ENCODE measurements at places on chromosomes 2 and 18. TPM values are rescaled to one million over a fixed set of nuclear protein-coding genes. Genes with fewer than 3 reads are reported as not detected.
A peak's percentile ranks its signal among the peaks of the same experiment; 100 is the strongest.

- no peaks in the 10 kb centered on the region for H3K36me3 ChIP-seq
- H3K4me3 ChIP-seq: no peak overlapping the region
- DNase-seq: no peak
- H3K27me3 ChIP-seq: no peaks in the 10 kb centered on the region
- no peak overlapping the region for H3K27ac ChIP-seq
- H3K4me1 ChIP-seq: no peaks in the 10 kb centered on the region
These were observed 121.8 kb upstream of the RIOK3 start for GRCh38 chr18:23331091-23331920.

- no peak overlapping the region for H3K27ac ChIP-seq
- DNase-seq: no peak
- H3K27me3 ChIP-seq: no peaks in the 10 kb centered on the region
- no peaks in the 10 kb centered on the region for H3K36me3 ChIP-seq
These were observed 239.0 kb upstream of the KLHL29 start for GRCh38 chr2:23146011-23146410.

GRCh38 chr18:55251254-55251971 is 292.2 kb upstream of the CCDC68 start:
- no peak overlapping the region for H3K4me3 ChIP-seq
- no peak for DNase-seq
- H3K4me1 ChIP-seq: peaks cover 48% of the 10 kb centered on the region
- H3K36me3 ChIP-seq: peaks cover 89% of the 10 kb centered on the region
- no peaks in the 10 kb centered on the region for H3K27me3 ChIP-seq

DNA sequence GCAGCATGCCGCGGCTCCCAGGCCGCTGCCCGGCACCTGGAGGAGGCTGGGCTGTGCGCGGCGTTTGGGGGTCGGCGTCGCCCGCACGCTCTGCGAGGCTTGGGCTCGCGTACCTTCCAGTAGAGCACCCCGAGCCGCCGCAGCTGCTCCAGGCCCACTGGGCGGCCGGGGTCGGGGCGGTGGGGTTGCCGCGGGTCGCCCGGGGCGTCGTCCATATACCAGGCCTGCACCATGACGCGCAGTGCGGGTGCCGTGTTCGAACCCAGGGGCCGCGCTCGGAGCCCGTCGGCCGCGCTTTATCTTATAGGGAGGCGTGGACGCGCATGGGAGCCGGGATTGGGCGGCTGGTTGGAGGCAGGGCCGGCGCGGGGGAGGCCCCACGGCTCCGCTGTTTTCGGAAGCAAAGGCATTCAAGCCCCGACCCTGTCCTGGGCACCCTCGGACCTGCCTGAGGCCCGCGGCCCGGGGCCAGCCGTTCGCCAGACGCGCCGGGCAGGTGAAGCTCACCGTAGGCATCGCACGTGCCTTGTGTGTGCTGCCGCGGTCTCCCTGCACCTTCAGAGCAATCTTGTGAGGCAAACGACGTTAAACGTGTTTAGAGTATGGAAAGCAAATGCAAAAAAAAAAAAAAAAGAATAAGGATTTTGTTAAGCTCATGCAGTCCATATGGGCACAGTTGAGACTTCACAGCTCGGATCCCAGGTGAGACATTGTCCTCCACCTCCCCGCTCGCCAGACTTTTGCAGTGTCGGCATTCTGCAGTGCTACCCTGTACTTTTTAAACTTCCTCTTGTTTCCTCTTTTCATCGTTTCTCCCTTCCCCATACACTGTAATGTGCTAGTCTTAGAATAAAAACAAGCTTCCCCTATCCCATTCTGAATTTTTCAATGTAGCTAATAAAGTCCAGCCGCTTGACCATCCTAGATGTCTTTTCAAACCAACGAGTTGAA is at the start of gene ADI1:
ADI1 (minus strand) TSS at position 277 of the 951 bp plus-strand sequence; CDS start at position 233, 44 bp downstream.
- H3K27ac ChIP-seq: peak within 1 kb of the TSS; percentile 89
- H3K4me3 ChIP-seq: peak within 1 kb of the TSS; percentile 82
- DNase-seq: peak; percentile 90
- peaks cover 7% of the 10 kb centered on the region for H3K36me3 ChIP-seq
- H3K4me1 ChIP-seq: peaks cover 22% of the 10 kb centered on the region

DNA sequence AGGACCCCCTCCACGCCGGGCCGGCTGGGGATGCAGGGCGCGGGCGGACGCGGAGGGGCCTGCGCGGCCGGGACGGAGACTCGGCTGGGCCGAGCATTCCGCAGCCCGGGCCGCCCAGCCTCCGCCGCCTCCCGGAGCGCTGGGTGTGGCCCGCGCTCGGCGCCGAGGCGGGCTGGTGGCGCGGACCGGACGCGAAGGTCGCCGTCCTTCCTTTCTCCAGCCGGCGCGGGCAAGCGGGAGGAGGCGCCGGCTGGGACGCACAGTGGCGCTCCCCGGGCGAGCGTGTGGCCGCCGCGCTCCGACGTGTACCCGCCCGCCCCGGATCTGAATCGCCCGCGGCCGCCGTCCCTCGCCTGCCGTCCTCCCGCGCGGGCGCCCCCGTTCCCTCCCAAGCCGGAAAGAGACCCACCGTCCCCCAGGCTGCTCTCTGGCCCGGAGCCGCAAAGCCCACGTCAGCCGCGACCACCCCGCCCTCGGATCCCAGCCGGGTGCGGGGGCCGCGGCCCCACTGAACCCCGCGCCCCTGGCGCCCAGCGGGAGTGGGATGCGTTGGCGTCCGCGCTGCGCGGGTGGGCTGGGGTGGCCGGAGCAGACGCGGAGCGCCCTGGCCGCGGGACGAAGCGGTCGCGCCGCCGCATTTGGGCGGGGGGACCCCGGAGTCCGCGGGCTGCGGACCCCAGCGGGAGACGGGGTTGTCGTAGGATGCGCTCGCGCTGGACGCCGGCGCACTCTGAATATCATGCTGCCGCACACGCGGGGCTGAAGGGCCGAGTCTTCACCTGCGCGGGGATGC is 634 bp downstream of the SPATS2L start:
- peak overlapping the region; percentile 54 for H3K27ac ChIP-seq
- peak overlapping the region; percentile 95 for H3K4me3 ChIP-seq
- DNase-seq: peak; percentile 82
- peaks cover 9% of the 10 kb centered on the region for H3K4me1 ChIP-seq
- H3K27me3 ChIP-seq: no peaks in the 10 kb centered on the region

Gene TGOLN2
- 138 TPM for polyA plus RNA-seq

Gene HOXD4
- 1.6 TPM for polyA plus RNA-seq

Gene IL36RN
- polyA plus RNA-seq: not detected
